ENCODE measurements at places on chromosomes 5 and 9. TPM values are rescaled to one million over a fixed set of nuclear protein-coding genes. Genes with fewer than 3 reads are reported as not detected.

Gene MEGF10
- 8.7 TPM for total RNA-seq

Gene CCDC192
- total RNA-seq: not detected

Gene CDC25C
- 6.1 TPM for total RNA-seq

Gene FGF18
- 1.0 TPM for total RNA-seq

Gene SPATA31A3
- not detected for total RNA-seq

Gene OR1Q1
- not detected for total RNA-seq

Gene KCNV2
- total RNA-seq: not detected

Gene QRFP
- not detected for total RNA-seq

Gene ARL14EPL
- total RNA-seq: not detected

Gene SLCO6A1
- not detected for total RNA-seq

Gene HACD4
- 14.5 TPM for total RNA-seq

Gene TENT4A
- 26.8 TPM for total RNA-seq

Gene CD72
- 1.5 TPM for total RNA-seq

Gene PARP8
- total RNA-seq: 25.9 TPM

Gene ORM1
- total RNA-seq: 0.53 TPM

Gene IL31RA
- 0.26 TPM for total RNA-seq

Measured in urinary bladder (tissue), 4 donors.